ENCODE measurements at places on chromosomes 7 and 10.

DNA sequence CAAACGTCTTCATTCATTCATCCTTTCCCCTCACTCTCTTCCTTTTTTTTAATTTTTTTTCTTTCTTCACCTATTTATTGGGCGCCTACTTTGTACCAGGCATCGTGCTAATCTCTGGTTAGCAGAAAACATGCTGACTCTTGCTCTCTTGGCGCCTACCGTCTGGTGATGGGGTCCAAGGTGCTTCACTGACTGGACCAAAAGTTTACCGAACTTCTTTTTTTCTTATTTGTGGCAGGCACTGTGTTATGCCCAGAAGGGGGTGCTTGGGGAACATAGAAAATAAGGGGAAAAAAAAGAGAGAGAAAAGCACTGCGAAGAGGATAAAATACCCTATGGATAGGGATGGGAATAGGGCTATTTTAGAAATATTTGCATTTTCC is 505 bp upstream of the FAM204A start:
- no peak for DNase-seq

GRCh38 chr10:19651549-19651948 is 164.7 kb upstream of the PLXDC2 start:
- no peak for DNase-seq

DNA sequence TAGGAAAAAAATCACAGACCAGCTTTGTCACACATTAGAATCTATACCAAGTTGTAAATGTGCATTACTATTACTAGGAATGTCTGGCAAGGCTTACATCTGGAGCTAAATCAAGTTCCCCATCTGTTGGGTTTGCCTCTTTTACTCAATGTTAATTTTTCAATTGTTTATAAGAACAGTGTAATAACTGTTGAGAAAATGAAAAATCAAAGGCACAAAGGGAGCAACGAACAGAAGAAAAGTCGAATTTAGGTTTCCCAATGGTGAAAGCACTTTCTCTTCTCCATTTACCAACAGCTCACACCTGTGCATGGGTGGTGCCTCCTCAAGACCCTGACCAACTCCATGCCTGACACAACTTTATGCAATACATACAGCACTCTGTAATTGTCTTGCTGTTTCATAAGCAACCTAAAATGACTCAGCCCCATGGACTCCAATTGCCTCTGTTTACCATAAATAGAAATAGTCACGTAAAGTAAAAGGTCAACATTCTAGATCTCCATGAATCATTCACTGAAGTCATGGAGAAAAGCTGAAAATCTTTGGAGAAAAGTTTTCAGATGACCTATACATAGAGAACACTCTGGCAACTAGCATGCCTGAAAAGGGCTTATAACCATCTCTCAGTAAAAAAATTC is 95.5 kb upstream of the KCNIP2 start:
- DNase-seq, result no peak

GRCh38 chr7:149304006-149304405 is 42.0 kb downstream of the ZNF783 start:
- no peak for DNase-seq

DNA sequence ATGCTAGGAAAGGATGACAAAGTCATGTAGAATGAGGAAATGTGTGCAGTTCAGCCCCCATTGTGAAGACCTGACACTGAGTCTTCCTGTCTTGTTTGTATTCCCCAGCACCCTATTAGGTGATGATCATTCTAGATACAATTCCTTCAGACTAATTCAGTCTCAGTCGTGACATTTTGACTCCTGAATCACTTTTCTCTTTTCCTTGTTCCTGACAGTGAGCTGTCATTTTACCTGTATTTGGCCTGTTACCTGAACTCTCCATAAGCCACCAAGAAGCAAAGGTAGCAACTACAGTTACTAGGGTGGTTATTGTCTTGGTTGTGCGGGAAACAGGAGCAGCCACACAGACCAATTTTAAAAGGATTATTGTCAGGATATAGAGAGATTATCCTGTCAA is 111.4 kb upstream of the TAC1 start:
- DNase-seq, result no peak

- DNase-seq, result no peak
Measured at GRCh38 chr10:79447911-79448731, 2.7 kb upstream of the ZCCHC24 start.

GRCh38 chr7:100694098-100694745 is at the start of gene GIGYF1:
GIGYF1 (minus strand) TSS chr7:100694250; CDS start chr7:100688238, 6,012 bp downstream.
- peak; percentile 56 for DNase-seq

DNA sequence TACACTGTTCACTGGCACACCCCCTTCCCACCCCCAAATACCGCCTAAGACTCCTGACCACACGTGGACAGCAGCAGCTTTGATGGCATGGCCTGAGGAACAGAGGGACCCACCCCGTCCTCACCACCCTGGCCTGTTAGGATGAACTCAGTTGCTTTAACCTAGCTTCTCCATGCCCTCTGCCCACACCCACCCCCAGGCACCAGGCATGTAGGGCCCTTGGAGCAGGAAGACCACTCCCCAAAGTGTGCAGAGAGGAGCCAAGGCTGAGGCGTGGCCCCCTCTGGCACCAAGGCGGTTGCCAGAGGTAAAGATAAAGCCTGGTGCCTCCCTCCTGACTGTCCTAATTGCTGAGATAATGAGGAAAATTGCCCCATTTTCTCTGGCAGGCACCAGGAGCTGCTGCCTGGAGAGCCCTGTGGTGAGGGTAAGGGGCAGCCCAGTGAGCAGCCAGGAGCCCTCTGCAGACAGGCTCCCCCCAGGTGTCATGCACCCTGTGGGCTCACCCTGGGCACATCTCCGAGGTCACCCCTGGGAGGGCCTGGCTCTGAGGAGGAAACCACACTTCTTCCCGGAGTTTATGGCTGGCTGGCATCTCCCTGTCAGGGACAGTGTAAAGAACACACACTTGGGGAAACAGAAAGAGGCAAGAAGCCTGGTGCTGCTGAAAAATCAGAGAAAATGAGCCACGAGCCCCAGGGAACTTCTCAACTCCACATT is 47.7 kb downstream of the LRRC20 start:
- DNase-seq, result no peak

GRCh38 chr7:142835487-142835886 is 19.4 kb upstream of the EPHB6 start:
- no peak for DNase-seq

DNA sequence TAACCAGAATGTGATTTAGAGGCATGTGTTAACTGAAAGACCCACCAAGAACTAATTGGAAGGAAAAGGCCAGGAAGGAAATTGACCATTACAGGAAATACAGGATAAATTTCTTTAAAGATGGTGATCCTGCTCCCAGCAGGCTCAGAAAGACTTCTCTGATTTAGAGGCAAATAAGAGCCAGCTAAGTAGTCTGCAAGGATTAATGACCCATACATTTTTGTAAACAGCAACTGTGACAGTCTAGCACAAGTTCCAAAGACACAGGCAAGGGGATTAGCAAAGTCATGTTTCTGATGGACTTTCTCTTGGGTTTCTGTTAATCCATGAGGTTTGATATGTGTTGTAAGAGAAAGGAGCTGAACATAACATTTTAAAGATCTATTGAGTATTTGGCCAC is 425.0 kb downstream of the HTR7 start:
- DNase-seq, result no peak

- no peak for DNase-seq
Measured at GRCh38 chr7:95897557-95898251, 125.3 kb downstream of the DYNC1I1 start.

- DNase-seq, result no peak
Measured at GRCh38 chr7:131737746-131738465, 181.5 kb upstream of the PODXL start.

DNA sequence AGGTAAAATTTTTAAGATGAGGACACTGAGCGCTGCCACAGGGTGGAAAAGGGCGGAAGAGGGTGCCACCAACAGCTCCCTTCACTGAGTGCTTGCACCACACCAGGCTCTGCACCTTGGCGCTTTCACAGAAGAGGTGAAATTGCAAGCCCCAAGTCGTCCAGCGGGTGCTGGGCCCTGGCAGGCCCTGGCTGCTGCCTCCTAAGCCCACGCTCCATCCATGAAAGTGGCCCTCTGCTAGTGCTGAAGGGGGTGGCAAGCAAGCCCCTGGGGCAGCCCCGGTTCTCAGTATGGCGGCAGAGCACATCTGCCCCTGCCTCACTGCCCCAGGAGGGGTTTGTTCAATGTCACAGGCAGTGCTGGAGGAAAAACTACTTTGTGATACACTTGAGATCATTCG is 95.1 kb downstream of the SLIT1 start:
- no peak for DNase-seq

- DNase-seq, result no peak
Measured at GRCh38 chr10:124697443-124697836, 46.7 kb downstream of the FAM53B start.

- peak; percentile 45 for DNase-seq
Measured at GRCh38 chr10:98446661-98447221, at the start of gene HPS1. HPS1 (minus strand) TSS chr10:98446935; CDS start chr10:98443240, 3,695 bp downstream.

DNA sequence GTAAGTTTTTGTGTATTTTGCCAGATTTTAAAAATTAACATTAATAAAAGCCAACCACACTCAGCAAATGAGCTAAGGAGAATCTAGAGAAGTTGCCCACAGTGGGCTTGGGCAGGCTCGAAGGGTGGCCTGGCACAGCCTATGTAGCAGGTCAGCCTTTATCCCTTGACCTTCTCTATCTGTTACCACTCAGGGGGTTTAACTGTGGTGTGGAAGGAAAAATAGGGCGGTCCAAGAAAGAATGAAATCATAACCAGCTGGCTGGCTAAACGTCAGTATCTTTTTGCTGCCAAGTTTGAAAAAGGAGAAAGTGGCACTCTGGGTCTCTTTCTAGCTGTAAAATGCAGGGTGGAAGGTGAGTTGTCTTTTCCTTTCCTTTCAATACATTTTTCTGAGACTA is 130.3 kb upstream of the ASAH2 start:
- no peak for DNase-seq

GRCh38 chr10:77625379-77625778 is 12.2 kb downstream of the KCNMA1 start:
- DNase-seq, result no peak

DNA sequence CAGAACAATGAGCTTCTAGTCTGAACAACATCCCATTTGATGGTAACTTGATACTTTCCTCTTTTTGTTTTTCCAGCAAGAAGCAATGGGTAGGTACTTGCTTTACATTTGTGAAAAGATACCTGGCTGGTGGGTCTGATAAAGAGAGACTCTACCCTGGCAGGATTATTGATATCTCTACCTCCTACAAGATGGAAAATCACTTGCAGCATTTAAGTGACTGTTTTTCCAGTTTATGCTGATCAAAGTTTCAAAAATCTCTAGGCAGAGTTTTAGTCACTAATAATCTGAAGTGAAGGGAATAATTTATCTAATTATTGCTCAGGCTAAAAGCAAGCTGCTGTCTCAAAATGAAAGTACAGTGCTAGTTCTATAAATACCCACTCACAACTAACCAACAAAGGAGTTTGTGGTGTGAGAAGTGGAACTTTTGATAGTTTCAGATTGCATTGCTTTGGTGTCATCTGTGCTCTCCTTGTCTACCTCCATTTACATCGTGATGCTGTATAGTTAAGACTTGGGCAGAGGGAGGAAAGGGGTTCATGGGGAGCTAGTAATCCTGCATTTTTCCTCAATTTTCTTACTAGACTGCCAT is 86.0 kb upstream of the ANKRD1 start:
- DNase-seq, result no peak

DNA sequence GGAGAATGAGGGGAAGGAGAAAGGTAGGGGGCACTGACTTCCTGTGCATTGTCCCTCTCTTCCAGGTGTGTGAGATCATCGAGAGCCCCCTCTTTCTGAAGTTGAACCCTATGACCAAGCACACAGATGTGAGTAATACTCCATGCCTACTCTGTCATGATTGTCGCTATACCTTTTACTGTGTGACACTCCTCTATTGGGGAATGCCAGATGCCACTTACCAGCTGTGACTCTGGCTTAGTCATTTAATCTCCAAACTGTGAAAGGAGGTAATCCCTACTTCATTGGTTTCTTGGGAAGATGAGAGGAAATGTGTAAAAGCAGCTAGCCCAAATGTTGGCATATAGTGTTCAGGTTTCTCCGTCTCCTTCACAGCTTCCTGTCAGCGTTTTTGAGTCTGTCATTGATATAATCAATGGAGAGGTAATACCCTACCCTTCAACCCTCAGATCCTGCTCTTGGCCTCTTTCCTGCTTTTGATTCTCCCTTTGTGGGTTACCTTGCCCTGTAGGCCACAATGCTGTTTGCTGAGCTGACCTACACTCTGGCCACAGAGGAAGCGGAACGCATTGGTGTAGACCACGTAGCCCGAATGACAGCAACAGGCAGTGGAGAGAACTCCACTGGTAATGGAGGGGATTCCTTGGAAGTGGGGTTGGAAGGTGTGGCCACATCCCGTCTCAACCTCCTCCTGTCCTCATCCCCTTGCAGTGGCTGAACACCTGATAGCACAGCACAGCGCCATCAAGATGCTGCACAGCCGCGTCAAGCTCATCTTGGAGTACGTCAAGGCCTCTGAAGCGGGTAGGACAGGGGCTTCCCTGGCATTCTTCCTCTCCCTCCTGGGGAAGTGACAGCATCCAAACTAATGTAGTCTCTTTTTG is 2.0 kb downstream of the COPS6 start:
- no peak for DNase-seq

GRCh38 chr10:1121271-1121970 is 65.2 kb downstream of the WDR37 start:
- DNase-seq, result no peak

GRCh38 chr7:26390016-26390415 is 98.4 kb downstream of the SNX10 start:
- no peak for DNase-seq

DNA sequence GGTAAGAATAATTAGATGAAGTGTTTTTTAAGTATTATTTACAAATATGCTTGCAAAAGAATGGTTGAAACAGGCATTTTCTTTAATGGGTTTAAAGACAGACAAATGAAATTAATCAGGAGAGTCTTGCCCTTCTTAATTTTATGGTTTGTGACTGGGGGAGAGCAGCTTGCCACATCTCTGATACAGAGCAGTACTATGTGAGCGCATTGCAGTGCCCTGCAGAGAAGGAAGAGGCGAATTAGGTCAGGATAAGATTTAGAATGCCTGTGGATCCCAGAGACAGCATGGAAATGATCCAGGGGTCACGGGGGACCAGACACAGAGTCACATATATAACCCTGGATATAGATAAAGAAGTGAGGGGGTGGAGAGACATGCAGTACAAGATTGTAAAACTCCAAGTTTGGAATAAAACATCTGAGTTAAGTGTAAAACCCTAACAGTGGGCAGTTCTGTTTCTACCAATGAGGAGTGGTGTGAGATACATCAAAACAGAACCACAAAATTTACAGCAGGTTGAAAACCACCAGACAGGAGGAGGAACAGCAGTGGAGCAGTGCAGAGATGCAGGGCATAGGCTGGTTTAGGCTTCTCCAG is 125.5 kb downstream of the FAM204A start:
- no peak for DNase-seq

- DNase-seq, result peak; percentile 72
Measured at GRCh38 chr7:151796091-151796870, 80.6 kb downstream of the PRKAG2 start.

DNA sequence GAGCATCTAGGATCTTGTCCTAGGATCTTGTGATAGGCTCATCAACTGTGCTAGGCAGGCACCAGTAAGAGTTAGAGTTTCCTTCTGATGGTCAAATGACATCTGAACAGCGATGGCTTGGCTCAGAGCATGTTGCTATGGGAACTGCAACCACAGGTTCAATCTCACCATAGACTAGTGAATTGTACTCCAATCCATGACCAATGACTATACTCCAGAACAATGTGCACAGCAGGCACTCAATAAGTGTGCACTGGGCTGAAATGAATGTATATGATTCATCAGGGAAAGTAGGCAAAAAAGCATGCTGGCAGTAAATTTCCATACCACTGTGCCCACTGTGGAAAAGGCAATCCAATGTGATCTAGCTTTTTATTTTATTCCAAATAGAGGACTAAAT is 163.6 kb upstream of the HPS1 start:
- no peak for DNase-seq

- no peak for DNase-seq
Measured at GRCh38 chr10:67666416-67667034, 29.5 kb downstream of the CTNNA3 start.

Data from gastrocnemius medialis (tissue), 4 donors.